ENCODE measurements at places on chromosomes 7 and 10. TPM values are rescaled to one million over a fixed set of nuclear protein-coding genes. Genes with fewer than 3 reads are reported as not detected.

DNA sequence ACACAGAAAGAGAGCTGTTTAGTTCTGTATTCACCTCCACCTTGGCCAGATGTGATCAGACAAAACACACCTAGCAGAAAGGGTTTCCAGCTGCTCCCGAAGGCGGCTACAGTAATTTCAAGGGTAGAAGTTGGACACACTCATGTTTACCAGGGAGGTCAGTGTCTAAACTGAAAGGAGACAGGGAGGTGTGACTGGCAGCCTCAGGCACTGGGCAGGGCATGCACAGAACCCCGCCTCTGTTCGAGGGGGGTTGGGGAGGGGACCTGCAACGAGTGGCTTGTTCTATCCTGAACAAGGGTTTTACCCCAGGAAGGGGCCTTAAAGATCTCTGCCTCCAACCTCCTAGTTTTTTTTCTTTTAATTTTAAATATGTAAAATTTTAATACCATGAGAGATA lies 49.6 kb downstream of the BPGM start:
- H3K27me3 ChIP-seq, result no peaks in the 10 kb centered on the region
- H3K4me3 ChIP-seq, result no peak overlapping the region
- H3K36me3 ChIP-seq, result no peaks in the 10 kb centered on the region
- H3K27ac ChIP-seq, result peak overlapping the region; percentile 40
- DNase-seq, result no peak
- peaks cover 7% of the 10 kb centered on the region for H3K4me1 ChIP-seq

The ZNF853 gene
- 11.7 TPM for total RNA-seq

DNA sequence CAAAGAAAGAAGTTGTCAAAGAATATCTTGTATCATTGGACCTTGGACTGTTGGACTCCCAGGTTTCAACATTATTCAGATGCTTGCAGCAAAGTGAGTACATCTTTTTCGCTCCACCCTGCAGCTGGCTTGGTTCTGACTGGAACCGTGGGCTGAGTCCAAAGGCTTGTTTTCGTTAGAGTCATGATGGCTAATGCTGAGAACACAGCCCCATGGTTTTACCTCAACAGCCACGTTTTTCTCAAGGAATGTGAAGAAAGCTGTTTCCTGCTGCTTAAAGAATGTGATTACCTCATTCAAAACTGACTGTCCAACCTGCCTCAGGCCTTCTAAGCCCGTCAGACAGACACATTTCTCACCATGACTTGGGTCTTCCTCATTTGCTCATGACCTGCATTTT lies 69.5 kb downstream of the STEAP1B start:
- H3K27ac ChIP-seq, result peak overlapping the region; percentile 79
- DNase-seq, result no peak
- H3K27me3 ChIP-seq, result no peaks in the 10 kb centered on the region
- peaks cover 11% of the 10 kb centered on the region for H3K4me1 ChIP-seq
- H3K4me3 ChIP-seq, result no peak overlapping the region

DNA sequence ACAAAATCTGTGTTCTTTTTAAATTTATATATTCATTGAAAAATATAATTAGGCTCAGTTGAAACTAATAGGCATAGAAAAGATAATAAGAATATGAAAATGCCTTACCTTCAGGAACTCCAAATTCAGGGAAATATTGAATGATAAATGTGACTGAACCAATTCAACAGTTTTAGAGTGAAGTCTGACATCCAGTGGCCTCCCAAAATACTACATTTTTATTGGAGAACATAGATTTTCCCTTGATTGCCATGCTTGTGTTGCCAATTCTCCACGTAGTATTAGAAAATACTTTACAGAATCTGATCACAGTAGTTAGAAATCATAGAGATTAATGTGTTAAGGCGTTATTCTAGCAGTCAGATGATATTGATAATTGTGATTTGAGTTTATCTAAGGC lies 1246.7 kb downstream of the GATA3 start:
- H3K27me3 ChIP-seq, result no peaks in the 10 kb centered on the region
- no peaks in the 10 kb centered on the region for H3K4me1 ChIP-seq
- H3K36me3 ChIP-seq, result no peaks in the 10 kb centered on the region
- H3K27ac ChIP-seq, result no peak overlapping the region
- no peak overlapping the region for H3K4me3 ChIP-seq

DNA sequence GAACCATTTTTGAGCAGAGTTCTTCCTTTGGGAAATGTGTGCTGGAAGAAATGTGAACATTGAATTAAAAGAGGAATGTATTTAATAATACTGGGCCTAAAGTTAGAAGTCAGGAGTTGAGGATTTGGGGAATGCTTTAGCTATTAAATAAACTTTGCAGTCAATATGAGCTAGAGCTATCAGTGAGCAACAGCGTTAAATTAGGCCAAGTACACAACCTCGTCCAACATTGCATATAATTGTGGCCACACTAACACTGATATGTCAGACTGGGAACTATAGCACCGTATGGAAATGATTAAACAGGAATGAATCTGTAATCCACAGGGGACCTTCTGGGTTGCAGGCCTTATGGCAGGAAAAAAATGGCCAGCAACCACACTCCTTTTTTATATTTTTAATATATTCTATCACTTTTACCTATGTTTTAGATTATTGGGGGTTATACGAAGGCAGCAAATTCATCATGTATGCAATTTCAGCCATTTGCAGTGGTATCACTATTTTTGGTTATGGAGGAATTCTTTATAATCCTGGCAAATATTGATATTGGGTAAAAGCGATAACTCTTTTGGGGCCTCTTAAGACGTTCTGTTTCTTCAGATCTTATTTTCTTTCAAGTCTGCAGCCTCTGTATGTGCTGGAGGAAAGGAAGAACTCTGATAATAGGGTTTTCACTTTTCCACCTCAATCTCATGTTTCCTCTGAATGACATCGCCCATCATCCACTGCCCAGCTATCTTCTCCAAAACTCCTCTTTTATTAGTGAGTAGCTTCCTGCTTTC lies 236.3 kb upstream of the PLXDC2 start:
- H3K36me3 ChIP-seq, result no peaks in the 10 kb centered on the region
- no peak overlapping the region for H3K27ac ChIP-seq
- H3K4me3 ChIP-seq, result no peak overlapping the region
- DNase-seq, result no peak
- no peaks in the 10 kb centered on the region for H3K4me1 ChIP-seq

Data from breast epithelium (tissue), 4 donors.